ENCODE measurements at places on chromosomes 12 and 14. TPM values are rescaled to one million over a fixed set of nuclear protein-coding genes. Genes with fewer than 3 reads are reported as not detected.

KERA gene
- total RNA-seq: not detected

KIF5A gene
- total RNA-seq: 2.1 TPM

MGAT4C gene
- 0.07 TPM for total RNA-seq

ADGRD1 gene
- 3.1 TPM for total RNA-seq

COX8C gene
- not detected for total RNA-seq

PPP1R1A gene
- not detected for total RNA-seq

MYO1H gene
- not detected for total RNA-seq

GARIN6 gene
- not detected for total RNA-seq

IGF1 gene
- total RNA-seq: 0.39 TPM

TUNAR gene
- total RNA-seq: not detected

CD163L1 gene
- 2.6 TPM for total RNA-seq

TAS2R7 gene
- not detected for total RNA-seq

RNASE3 gene
- not detected for total RNA-seq

SIX4 gene
- 10.9 TPM for total RNA-seq

ALDH1L2 gene
- total RNA-seq: 58.2 TPM

DENR gene
- total RNA-seq: 26.3 TPM

KRT8 gene
- 9.3 TPM for total RNA-seq

CCDC85C gene
- 5.0 TPM for total RNA-seq

DBX2 gene
- not detected for total RNA-seq

FAM186B gene
- total RNA-seq: 0.40 TPM

KRT6C gene
- total RNA-seq: not detected

LRP6 gene
- total RNA-seq: 56.1 TPM

ARF6 gene
- 62.5 TPM for total RNA-seq

RNASE7 gene
- not detected for total RNA-seq

SLC35E3 gene
- 8.8 TPM for total RNA-seq

POLR3B gene
- 10.1 TPM for total RNA-seq

AMDHD1 gene
- total RNA-seq: 0.07 TPM

TBX5 gene
- 2.0 TPM for total RNA-seq

ARHGAP5 gene
- 89.1 TPM for total RNA-seq

GNG2 gene
- 43.6 TPM for total RNA-seq

SMIM41 gene
- 0.07 TPM for total RNA-seq

CCDC60 gene
- total RNA-seq: not detected

AQP5 gene
- total RNA-seq: 0.52 TPM

ZFHX2 gene
- 0.83 TPM for total RNA-seq

PIANP gene
- 1.3 TPM for total RNA-seq

SIX6 gene
- total RNA-seq: not detected

CLEC9A gene
- not detected for total RNA-seq

TMEM117 gene
- 10.2 TPM for total RNA-seq

OAS3 gene
- 5.5 TPM for total RNA-seq

CLEC2A gene
- total RNA-seq: not detected

GPD1 gene
- 0.20 TPM for total RNA-seq

RNASE2 gene
- not detected for total RNA-seq

TPPP2 gene
- total RNA-seq: not detected

MYF6 gene
- total RNA-seq: not detected

B4GALNT1 gene
- total RNA-seq: 14.5 TPM

ANO4 gene
- total RNA-seq: 0.26 TPM

FOXN4 gene
- not detected for total RNA-seq

PRICKLE1 gene
- 2.6 TPM for total RNA-seq

Data from smooth muscle cell of the pulmonary artery (primary cell).